Activated T-cell treated with anti-CD3 and anti-CD28 coated beads, Interleukin-2, amount 50 U/mL, for 4 hours (primary cell): ENCODE measurements at places on chromosomes 2 and 18.

DNA sequence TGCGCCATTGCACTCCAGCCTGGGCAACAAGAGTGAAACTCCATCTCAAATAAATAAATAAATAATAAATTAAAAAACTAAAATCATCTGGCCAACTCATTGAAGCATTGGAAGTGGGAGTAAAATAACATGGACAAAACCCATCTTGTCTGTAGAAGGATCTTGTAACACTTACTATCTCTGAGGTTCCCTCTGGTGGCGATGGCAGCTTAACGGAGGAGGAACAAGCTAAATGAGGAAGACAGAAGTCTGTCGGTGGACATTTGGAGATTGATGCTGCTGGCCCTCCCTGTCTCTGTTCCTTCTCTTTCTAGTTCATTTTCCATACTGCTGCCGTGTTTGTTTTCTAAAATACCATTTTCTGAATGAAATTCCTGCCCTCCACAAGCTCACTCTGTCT, 43.4 kb downstream of the ZCCHC2 start:
- DNase-seq = no peak

- no peak for DNase-seq
Observed at GRCh38 chr2:128180031-128180430, 89.0 kb downstream of the UGGT1 start.

- no peak for DNase-seq
Observed at GRCh38 chr2:127034051-127034450, 72.9 kb downstream of the BIN1 start.

GRCh38 chr2:233473386-233473791, 93.2 kb downstream of the USP40 start:
- DNase-seq = no peak

- no peak for DNase-seq
Observed at GRCh38 chr18:63444580-63444979, 22.3 kb upstream of the VPS4B start.

- no peak for DNase-seq
Observed at GRCh38 chr2:73218298-73218697, 4.3 kb downstream of the SMYD5 start.

DNA sequence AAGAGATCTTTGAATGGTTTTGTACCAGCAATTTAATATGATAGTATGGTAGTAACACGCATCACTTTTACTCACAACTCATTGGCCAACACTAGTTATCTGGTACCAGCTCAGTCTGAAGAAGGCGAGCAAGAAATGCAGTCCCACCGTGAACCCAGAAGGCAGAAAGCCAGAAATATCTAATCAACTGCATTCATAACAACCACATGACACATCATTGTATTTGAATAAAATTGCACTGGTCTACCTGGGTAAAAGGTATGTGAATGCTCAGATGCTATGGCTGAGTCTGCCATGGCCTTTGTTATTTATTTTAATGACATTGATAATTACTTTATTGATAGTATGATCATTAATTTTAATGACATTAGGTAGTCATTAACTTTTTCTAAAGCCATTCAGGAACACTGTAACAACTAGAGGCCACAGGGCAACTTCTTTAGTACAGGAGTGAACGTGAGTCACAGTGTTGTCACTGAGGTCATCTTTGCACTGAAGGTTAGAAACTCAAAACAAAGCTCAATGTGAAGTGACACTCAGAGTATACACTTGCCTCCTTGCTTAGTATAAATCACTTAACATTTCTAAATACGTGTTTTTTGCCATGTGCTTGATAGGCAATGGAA, 475.6 kb upstream of the TNP1 start:
- no peak for DNase-seq

DNA sequence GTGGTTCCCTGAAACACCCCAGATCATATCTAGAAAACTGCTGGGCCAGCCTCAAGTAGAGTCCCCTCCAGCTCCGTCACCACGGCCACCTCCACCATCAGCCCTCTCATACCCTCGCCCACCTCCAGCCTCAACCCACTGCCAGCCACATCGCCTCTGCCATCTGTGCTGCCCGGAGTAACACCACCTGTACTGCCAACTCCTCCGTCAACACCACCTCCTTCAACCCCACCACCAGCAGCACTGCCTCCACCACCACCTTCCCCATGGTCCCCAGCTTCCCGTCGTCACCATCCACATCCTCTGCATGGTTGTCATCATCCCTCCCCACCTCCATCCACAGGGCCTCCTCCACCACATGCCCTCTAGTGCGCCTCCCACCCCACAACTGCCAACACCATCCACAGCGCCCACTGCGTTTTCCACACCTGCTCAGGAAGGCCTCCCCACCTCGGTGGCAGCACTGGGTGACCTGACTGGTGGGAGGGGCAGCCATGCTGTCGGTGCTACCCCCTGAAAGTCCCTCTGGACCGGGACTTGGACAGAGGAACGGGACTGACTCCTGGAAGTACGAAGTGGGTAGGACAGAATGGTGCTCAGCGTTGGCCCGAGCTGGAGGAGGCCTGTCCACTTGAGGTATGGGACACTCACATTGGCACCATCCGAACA, 1.6 kb downstream of the SNED1 start:
- DNase-seq = no peak

GRCh38 chr2:55550368-55551102, 31.0 kb downstream of the CFAP36 start:
- no peak for DNase-seq

GRCh38 chr18:46190667-46191066, 86.5 kb downstream of the HAUS1 start:
- DNase-seq = no peak

- DNase-seq = no peak
Observed at GRCh38 chr18:62634979-62635630, 80.2 kb upstream of the PHLPP1 start.

DNA sequence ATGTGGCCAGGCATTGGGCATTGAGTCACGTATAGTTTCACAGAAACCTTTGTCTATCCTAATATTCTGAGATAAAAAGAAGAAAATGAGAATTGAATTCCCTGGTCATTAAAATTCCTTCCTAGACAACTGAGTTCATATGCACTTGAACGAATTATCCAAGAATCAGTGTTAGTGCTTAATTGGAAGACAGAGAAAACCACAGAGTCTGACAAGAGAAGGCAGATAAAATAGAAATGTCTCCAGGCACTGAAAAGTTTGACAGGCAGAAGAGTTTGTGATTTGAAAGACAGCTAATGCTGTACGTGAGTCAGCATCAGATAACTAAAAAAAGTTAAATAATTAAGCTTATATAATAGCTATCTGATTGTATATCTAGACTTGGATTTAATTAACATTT, 47.7 kb upstream of the TRIB2 start:
- DNase-seq = no peak

- DNase-seq = no peak
Observed at GRCh38 chr2:78353168-78353567, 672.3 kb upstream of the REG3G start.

DNA sequence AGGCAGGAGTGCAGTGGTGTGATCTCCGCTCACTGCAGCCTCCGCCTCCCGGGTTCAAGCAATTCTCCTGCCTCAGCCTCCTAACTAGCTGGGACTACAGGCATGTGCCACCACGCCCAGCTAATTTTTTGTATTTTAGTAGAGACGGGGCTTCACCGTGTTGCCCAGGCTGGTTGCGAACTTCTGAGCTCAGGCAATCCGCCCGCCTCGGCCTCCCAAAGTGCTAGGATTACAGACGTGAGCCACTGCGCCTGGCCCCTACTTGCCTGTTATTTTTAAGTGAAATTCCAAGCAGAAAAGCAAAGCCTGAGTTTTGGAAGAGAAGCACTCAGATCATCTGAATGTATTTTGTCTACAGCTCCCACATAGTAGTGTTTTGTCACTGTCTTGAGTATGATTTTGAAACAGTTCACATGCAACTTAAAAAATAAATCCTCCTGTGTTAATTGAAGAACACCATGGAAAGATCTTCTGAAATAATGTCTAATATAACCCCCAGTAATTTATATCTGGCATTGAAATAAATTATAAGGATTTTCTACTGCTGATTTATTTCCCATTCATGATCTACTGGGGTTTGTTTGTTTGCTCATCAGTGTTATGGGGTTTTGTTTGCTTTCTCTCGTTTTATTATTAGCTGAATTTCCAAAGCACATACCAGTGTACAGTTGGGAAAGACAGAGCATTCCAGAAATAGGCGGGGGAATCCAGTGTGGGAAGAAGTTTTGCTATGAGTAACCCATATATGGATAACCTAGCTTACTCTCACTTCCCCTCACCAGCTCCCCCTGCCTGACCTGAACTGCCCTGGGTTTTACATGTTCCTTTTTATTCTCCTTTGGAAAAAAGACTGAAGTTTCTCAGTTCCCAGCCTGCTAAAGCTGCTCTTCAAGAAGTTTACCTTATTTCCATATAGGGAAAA, 80.1 kb upstream of the MAP3K20 start:
- DNase-seq = no peak
